ENCODE measurements at places on chromosomes 11 and 22.

- peaks cover 8% of the 10 kb centered on the region for H3K4me1 ChIP-seq
- H3K27me3 ChIP-seq = no peaks in the 10 kb centered on the region
- no peak within 1 kb of the TSS for H3K4me3 ChIP-seq
- H3K27ac ChIP-seq = no peak within 1 kb of the TSS
- DNase-seq = no peak
These were observed at the start of gene CCDC89 for GRCh38 chr11:85685820-85686459. Gene CCDC89, minus strand, starts transcription at chr11:85686195. Its CDS starts 65 bp downstream, at chr11:85686130.

- peaks cover 13% of the 10 kb centered on the region for H3K27me3 ChIP-seq
- H3K4me1 ChIP-seq = peaks cover 11% of the 10 kb centered on the region
- H3K36me3 ChIP-seq = no peaks in the 10 kb centered on the region
- no peak overlapping the region for H3K4me3 ChIP-seq
- DNase-seq = no peak
These were observed 16.7 kb upstream of the CRY2 start for GRCh38 chr11:45830596-45830995.

GRCh38 chr22:44783581-44783980 lies 31.2 kb downstream of the ARHGAP8 start:
- H3K27ac ChIP-seq = no peak overlapping the region
- DNase-seq = no peak
- H3K36me3 ChIP-seq = no peaks in the 10 kb centered on the region
- peaks cover 4% of the 10 kb centered on the region for H3K27me3 ChIP-seq
- H3K4me3 ChIP-seq = no peak overlapping the region

DNA sequence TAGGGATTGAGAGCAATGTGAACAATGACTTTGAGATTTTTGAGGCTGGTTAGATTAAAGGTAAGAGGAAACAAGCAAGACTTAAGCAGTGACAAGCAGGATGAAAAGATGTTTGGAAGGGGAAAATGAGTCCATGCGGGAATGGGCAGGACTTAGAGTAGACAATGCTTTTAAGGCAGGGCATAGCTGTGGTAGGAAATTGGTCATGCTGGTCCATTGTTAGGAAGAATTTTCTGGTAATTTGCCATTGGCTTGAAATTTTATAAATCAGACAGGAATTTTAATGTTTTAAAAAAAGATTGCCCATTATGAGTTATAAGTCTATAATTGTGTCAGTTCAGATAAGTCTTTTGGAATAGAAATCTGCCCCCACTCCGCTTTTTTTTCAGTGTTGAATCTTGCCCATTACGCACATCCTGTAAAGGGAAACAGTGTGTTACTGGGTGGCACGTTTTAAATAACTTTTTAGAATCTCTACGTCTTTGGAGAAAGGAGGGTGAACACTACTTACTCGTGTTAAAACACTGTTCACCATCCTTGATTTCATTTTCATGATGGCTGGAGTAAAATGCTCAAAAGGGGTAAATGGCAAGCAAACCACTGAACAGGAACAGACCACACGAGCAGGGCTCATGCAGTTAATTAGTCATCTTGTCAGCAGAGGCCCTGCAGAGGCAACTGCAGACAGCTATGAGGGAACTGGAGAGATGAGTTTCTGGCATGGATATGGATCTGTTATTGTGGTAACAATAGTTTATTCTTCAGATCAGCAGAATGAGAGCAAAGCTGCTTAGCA lies 25.0 kb downstream of the SWAP70 start:
- H3K36me3 ChIP-seq = no peaks in the 10 kb centered on the region
- no peak overlapping the region for H3K4me3 ChIP-seq
- no peaks in the 10 kb centered on the region for H3K27me3 ChIP-seq
- peaks cover 9% of the 10 kb centered on the region for H3K4me1 ChIP-seq

- H3K27me3 ChIP-seq = no peaks in the 10 kb centered on the region
- H3K4me1 ChIP-seq = peaks cover 48% of the 10 kb centered on the region
- H3K36me3 ChIP-seq = peaks cover 2% of the 10 kb centered on the region
- peak overlapping the region; percentile 76 for H3K27ac ChIP-seq
These were observed 11.5 kb downstream of the RELT start for GRCh38 chr11:73387594-73388264.

DNA sequence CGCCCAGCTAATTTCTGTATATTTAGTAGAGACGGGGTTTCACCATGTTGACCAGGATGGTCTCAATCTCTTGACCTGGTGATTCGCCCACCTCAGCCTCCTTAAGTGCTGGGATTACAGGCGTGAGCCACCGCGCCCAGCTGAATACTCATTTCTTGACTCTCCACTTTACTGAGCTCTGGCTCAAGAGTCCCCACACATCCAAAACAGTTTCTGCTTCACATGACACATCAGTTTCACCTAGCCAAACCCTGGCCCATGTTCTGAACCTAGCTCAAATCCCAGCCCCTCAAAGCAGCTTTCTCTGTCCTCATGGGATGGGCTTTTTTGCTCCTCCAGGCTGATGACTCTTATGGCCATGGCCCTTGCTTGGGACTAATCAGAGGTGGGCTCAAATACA lies 9.8 kb downstream of the HYOU1 start:
- no peak overlapping the region for H3K4me3 ChIP-seq
- H3K36me3 ChIP-seq = peaks cover 49% of the 10 kb centered on the region
- H3K27me3 ChIP-seq = no peaks in the 10 kb centered on the region
- H3K4me1 ChIP-seq = peaks cover 15% of the 10 kb centered on the region

- no peak overlapping the region for H3K27ac ChIP-seq
- no peak for DNase-seq
- no peak overlapping the region for H3K4me3 ChIP-seq
- no peaks in the 10 kb centered on the region for H3K36me3 ChIP-seq
These were observed 36.6 kb upstream of the NNMT start for GRCh38 chr11:114259551-114259983.

DNA sequence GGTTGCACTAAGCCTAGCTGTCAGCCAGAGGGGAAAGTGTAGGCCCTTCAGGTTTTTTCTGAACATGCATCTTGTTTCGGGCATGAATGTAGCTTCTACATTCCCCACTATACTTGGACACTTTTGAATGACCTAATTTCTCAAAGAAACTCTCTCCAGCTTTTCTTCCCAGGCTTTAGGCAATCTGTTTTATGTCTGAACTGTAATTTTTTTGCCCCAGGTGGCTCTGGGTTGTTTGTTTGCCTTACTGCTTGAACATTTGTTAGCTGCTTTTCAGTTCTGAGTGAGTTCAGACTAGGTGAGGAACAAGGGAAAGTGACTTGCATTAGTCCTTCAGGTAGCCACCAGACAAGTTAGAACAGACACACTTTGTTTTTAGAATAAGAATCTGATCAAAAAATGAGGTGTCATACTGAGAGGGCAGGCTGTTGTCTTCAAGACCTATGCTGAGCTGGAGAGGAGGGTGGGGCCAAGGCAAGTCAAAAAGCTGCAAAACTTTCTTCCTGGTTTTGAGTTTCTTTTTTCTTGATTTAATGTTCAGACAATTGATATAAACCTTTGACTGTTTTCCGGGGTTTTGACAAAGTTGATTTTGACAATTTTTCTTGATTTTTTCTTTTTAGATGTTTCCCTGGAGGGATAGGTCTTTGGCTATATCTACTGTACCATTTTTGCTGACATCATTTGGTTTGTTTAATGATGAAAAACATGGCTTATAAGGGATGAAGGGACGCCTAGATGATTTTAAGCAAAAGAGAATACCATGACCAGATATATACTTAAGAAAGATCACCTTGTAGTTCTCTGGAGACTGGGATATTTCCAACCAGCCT lies 182.8 kb downstream of the WNT11 start:
- no peak for DNase-seq
- no peak overlapping the region for H3K27ac ChIP-seq
- H3K4me1 ChIP-seq = peaks cover 2% of the 10 kb centered on the region
- no peak overlapping the region for H3K4me3 ChIP-seq
- H3K27me3 ChIP-seq = no peaks in the 10 kb centered on the region

Data from activated naive CD8-positive, alpha-beta T cell treated with anti-CD3 and anti-CD28 coated beads, Interleukin-2, amount 50 U/mL, for 24 hours (primary cell).